ENCODE measurements at places on chromosomes 7 and 10.
A peak's percentile ranks its signal among the peaks of the same experiment; 100 is the strongest.

GRCh38 chr10:70331486-70332268, 47.9 kb upstream of the NPFFR1 start:
- peak; percentile 93 for DNase-seq

- no peak for DNase-seq
Observed at GRCh38 chr10:122140461-122140902, 130.6 kb upstream of the BTBD16 start.

- DNase-seq: no peak
Observed at GRCh38 chr10:101565370-101565900, 22.6 kb downstream of the POLL start.

- no peak for DNase-seq
Observed at GRCh38 chr10:129761197-129761972, 202.7 kb downstream of the EBF3 start.

- no peak for DNase-seq
Observed at GRCh38 chr10:44017483-44018145, 367.3 kb downstream of the CXCL12 start.

DNA sequence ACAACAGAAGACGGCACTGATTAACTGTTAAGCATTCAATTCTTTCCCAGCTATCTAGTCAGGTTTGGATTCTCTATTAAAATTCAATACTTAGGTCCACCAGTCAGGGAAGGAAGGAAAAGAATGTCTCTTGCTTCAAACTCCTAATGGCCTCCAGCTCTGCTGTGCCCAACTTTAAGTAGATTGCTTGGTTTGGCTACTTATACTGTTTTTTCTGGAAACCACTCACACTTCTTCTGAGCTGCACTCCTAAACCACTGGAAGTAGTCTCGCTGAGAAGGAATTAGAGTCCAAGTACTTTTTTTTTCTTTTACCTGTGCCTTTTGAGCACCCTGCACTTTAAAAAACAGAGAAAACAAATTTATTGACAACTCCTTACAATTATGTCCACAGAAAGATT, 26.7 kb upstream of the COL1A2 start:
- no peak for DNase-seq

GRCh38 chr7:48182718-48183369, 11.6 kb downstream of the ABCA13 start:
- DNase-seq: no peak

GRCh38 chr10:97531401-97531986, 32.8 kb downstream of the UBTD1 start:
- DNase-seq: no peak

GRCh38 chr7:106346167-106346677, 61.4 kb upstream of the NAMPT start:
- no peak for DNase-seq

GRCh38 chr7:20713792-20714191, 72.9 kb downstream of the SP8 start:
- no peak for DNase-seq

- peak; percentile 49 for DNase-seq
Observed at GRCh38 chr10:60989400-60989876, 45.5 kb upstream of the RHOBTB1 start.

GRCh38 chr7:21580073-21580521, 37.3 kb downstream of the DNAH11 start:
- peak; percentile 16 for DNase-seq

- no peak for DNase-seq
Observed at GRCh38 chr7:73900286-73900685, 39.3 kb downstream of the TMEM270 start.

DNA sequence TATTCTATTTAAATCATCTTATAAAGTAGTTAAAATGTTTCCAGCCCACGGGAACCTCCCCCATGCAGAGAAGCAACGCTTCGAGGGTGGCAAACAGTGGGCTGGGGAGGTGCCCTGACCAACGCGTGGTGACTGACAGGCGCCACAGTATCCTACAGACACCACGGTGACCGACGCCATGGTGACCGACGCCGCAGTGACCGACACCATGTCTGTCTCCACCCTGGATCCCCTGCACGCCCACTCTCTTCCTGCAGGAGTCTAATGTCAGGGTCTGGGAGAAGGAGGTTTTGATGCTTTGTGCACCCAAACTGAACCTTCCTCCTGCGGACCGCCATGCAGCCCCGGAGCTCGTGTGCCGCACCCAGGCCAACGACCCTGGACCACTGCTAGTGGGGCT, 464.4 kb downstream of the PTPRN2 start:
- DNase-seq: no peak

DNA sequence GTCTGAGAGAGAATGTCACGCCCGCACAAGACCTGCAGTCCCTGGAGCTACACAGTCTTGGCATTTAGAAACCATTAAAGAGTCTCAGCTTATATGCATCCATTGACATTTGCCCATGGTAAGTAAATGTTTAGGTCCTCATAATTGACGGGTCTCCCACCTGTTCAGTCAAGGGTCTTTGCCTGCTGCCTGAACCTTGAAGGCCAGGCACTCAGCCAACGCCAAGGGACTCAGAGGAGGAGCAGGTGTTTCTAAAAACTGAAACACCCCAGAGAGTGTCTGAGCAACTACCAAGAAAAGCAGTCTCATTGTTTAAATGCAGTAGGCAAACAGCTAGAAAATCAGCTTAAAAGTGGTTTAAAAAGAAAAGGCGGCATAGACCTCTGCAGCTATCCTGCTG, 264.7 kb upstream of the AKR1E2 start:
- no peak for DNase-seq

DNA sequence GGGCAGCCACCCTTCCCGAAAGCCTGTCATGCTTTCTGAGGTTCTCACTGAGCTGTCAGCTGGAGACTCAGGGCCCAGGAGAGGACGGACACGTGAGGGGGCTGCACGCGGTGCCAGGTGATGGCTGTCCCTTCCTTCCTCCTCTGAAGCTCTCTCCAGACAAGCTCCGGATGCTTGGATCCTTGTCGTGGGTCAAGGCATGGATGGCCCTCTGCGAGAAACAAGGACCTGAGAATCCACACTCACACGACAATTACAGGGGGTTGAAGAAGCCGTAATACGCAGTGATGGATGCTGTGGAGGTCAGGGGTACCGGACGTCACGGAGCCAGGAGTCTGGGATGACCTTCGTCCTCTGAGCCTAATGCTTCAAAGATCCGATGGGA, 170.3 kb downstream of the USP6NL start:
- DNase-seq: no peak

DNA sequence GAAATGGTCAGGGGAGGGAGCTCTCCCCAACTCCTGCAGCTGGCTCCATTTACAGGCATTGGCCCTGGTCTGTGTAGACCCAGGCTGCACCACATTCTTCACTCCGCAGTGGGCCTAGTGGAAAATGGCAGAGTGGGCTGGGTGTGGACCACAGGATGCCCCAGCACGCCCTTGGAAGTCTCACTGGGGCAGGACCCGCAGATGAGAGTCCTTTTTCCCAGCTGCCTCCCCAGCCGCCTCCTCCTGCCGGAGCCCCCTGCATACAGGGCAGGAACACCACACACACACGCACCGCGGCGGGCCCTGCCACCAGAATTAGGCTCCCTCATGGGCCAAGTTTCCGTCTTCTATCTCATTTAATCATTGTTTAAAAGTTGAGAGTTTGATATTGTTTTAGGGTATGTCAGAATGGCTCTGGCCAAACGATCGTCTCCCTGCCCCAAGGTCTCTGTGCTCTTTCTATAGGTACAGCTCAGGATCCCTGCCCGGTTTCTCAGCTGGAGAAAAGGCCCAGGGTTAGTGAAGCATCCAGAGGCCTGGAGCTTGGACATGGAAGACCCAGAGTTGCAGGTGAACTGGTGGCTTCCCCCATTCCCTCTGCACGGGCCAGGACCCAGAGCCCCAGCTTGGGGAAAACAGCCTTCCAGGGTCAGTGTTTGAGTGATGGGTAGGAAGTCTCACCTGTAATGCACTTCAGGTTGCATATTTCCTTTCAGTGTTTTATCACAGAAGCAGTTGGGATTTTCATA, 42.0 kb downstream of the ZNF467 start:
- DNase-seq: no peak

GRCh38 chr7:44636926-44637325, 30.5 kb downstream of the OGDH start:
- no peak for DNase-seq

- no peak for DNase-seq
Observed at GRCh38 chr10:119503821-119504220, 38.7 kb downstream of the RGS10 start.

GRCh38 chr7:44183386-44183785, 5.9 kb downstream of the GCK start:
- no peak for DNase-seq

- DNase-seq: no peak
Observed at GRCh38 chr7:27344471-27344870, 101.9 kb downstream of the EVX1 start.

- no peak for DNase-seq
Observed at GRCh38 chr7:155122831-155123230, 52.7 kb downstream of the HTR5A start.

DNA sequence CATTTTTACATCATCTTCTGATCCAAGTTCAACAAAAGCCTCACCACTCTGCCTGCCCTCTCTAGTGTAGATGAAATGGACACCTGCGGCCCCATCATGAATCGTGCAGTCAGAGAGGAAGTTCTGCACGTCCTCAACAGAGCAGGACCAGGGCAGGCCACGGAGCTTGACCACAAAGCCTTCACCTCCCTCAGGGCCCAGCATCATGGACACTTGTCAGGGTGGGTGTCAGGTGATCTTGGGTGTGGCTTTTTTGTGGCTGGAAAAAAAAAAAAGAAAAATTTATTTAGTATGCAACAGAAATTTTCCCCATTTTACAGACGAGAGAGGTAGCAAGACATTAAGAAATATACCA, 16.2 kb downstream of the FXYD4 start:
- DNase-seq: no peak

- DNase-seq: no peak
Observed at GRCh38 chr7:110119883-110120581, 970.9 kb upstream of the LRRN3 start.

DNA sequence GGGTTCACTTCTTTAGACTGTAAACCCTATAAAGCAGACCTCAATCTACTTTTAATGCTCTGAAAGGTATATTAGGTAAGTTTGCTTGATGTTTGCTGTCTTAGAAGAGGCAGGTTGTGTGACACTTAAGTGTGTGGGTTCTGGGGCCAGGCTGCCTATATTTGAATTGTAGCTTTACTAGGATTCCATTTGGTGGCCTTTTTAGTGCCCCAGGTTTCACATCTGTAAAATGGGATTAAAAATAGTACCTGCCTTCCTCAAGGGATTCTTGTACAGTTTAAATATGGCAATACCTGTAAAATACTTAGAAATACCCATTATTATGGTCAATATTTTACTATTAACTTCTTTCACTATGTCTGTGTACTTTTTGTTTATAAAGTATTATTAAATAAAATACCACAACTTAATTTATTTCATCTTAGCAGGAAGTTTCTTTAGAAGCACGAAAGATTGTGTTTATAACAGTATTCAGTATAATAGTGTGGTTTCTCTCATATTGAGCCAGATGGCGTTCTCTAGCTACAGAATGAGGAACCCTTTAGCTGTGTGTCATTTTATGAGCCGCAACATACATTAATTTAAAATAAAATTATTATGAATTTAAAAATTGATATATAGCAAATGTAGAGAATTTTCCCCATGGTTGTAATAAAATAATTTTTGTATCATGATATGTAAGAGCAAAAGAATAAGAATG, 94.2 kb downstream of the CDK14 start:
- no peak for DNase-seq

DNA sequence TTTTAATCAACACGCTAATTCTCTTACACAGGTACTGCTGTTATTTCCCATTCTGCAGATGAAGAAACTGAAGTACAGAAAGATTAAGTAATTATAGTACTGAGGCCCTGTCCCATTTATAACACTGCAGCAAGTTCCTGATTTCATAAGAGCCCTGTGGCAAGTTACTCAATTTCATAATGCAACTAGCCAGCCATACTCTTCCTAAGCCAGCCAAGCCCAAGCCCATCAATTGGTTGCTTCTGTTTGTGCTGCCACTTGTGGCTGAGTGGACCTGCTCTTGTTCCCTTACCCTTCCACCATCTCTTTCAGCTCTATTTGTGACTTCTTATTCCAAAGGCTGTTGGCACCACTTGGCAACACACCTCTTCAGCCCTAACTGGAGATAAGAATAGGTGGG, 19.7 kb upstream of the PRPF18 start:
- DNase-seq: peak; percentile 20

DNA sequence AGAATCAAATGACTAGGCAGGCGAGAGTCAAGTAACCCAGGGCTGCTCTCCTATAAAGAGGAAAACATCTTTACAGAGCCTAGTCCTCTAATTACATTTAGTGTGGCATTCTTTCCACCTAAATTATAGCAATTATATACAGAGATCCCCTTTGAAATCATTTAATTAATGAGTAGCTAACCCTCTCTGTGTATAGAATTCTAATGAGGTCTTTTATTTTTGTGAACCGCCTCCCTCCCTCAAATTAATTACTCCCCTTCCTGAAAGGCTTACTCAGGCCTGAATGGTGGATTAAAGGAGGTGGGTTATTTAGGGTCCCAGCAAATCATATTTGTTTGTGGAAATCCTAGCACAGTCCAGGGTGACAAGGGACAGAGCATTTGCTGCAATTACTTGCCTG, 551.8 kb downstream of the SORCS3 start:
- DNase-seq: no peak

- DNase-seq: no peak
Observed at GRCh38 chr10:43706166-43706565, 57.5 kb upstream of the ZNF32 start.

DNA sequence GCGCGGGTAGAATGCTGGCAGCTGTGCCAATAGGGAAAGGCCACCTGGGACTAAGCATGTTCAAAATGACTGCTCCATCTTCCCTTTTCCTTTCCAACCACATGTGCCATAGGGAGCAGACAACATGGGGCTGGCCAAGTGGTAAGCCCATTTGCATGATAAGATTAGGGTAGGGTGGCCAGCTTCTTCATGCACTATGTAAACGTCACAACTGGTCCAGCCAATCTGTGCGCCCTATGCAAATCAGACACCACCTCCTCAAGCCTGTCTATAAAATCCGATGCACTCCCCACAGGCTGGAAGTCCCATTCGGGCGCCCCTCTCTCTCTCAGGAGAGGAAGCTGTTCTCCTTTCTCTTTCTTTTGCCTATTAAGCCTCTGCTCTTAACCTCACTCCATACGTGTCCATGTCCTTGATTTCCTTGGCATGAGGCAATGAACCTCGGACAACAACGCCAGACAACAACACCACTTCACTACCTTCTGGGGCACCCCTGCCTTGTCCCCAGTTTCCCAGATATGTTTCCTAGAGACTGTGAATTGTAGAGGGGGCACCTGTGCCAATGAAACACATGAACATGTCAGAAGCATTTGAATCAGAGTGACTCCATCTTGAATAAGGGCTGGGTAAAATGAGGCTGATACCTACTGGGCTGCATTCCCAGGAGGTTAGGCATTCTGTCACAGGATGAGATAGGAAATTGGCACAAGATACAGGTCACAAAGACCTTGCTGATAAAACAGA, 19.1 kb upstream of the EXOC6 start:
- peak; percentile 45 for DNase-seq

- DNase-seq: no peak
Observed at GRCh38 chr10:24318517-24318916, 109.6 kb downstream of the KIAA1217 start.

GRCh38 chr7:134731616-134732015, 47.8 kb upstream of the CALD1 start:
- no peak for DNase-seq
